GM12891 (cell line): ENCODE measurements at places on chromosomes 12 and 14.

GRCh38 chr14:28751467-28752058 is 15.0 kb upstream of the FOXG1 start:
- DNase-seq = no peak

DNA sequence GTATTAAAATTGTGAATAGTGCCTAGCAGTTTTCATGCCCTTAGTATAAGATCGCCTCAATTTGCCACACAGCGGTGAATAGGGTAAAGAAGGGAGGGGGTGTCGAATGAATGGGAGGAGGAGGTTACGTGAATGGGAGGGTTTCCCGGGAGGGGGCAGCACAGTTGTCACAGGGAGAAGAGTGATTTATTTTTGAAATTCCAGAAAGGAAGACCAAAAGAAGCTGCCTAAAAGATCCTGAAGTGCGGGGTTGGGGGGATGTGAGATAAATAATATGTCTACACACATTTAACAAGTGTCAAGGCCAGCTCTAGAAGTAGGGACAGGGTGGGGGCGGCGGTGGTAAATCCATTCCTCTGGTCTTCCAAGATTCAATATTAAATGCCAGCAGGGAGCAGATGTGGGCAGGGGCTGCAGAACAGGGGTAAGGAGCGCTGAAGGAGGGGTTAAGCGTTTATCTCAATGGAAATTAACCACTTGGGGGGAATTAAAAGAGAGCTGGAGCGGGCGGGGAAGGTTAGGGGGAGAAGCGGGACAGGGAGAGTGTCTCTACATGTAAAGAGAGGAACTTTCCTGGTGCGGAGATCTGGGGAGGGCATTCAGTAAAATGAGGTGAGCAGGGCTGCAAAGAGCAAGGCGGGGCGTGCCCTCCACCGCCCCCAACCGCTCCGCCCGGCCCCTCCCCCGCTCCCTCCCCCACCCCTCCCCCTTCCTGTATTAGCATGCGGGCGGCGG is 867 bp downstream of the C12orf42 start:
- DNase-seq = no peak

DNA sequence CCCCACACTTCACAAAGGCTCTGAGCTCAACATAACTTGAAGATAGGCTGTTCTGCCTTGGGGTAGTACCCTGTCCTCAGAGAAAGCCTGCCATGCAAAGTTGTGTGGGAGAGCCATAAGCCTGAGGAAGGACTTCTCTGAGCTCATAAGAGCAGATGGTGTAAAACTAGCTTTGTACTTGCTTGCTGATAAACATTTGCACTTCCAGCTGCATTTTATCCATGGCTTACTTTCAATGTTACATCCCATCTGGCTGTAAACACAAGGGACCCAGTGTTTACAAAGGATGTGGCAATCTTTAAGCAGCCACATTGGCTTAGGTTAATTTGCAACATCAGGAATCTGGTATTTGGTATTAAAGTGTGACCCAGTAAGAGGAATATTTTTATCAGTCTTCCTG is 258.1 kb downstream of the IPO8 start:
- DNase-seq = no peak

DNA sequence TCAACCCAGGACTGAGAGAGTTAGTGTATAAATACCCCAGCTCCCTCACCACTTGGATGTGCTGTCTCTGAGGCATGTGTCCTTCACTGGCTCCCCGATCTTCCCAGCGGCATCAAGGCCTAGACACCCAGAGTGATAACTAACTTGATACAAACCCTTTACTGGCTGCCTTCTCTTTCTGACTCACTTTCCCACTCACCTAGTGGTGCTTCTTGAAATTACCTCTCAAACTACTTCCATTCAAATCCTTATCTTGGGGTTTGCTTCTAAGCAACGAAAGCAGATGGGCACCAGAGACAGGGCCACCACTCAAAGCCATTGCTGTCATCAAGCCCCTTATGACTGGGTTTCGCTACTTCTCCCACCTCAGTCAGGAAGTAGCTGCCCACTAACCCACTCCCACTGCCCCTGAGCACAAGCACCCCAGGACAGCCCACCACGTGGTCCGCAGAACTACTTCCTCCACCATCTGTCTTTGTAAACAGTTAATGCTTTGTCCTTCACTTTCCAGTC is 17.2 kb downstream of the ZFP36L1 start:
- DNase-seq = no peak

DNA sequence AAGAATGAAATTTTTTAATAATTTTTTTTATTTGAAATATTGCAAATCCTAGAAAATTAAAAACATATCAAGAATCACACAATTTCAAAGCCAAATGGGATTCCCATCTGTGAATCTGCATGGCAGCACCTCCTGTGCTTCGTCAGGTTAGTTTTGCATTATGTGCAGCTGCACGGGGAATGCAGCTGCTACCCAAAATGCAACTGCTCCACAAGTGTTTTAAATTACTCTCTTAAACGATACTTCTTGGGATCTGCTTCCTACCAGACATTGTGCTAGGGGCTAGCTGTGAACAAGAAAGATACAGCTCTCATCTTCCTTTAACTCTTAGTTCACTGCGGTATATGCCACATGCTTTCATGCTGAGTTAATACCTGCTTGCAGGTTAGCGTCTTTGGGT is 154.2 kb downstream of the CRADD start:
- DNase-seq = no peak

- DNase-seq = no peak
Measured at GRCh38 chr12:89162589-89163261, 189.6 kb downstream of the DUSP6 start.

DNA sequence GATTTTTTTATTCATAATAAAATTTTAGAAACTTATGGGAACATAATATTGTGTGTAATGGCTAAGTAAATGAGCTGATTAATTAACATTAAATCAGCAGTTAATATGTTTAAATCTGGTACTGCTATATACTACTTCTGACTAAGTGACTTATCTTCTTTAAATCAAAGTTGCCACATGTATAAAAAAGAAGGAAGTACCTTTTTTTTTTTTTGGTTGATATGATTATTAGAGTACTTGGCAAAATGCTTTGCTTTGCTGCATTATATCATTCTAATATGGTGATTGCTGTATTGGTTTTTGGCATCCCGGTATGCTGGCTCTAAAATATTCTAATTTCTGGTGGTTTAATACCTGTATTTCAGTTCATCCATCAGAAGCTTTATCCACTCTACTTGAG is 319.1 kb upstream of the RGS6 start:
- no peak for DNase-seq

DNA sequence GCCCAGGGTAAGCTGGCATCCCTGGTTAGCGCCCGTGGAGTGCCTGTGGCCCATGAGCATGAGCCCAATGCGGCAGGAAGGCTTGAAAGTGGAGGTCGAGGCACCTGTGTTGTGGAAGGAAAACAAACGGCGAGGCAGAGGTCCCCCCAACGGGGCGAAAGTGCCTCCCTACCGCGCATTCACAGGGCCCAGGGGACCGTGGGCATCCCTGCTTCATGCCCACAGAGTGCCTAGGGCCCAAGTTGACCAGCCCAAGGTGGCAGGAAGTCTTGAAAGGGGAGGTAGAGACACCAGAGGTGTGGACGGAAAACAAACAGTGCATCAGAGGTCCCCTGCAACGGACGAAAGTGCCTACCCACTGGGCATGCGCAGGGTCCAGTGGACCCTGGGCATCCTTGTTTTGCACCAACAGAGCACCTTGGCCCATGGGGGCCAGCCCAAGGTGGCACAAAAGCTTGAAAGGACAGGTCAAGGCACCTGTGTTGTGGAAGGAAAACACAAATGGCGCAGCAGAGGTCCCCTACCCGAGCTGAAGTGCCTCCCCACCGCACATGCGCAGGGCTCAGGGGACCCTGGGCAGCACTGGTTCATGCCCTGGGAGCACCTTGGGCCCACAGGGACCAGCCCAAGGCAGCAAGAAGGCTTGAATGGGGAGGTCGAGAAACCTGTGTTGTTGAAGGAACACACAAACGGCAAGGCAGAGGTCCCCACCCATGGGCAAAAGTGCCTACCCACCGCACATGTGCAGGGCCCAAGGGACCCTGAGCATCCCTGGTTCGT is 377.5 kb downstream of the ALG10 start:
- DNase-seq = no peak

- no peak for DNase-seq
Measured at GRCh38 chr12:12812618-12813119, 477 bp upstream of the DDX47 start.

GRCh38 chr14:36827861-36828260 is 166.2 kb downstream of the PAX9 start:
- DNase-seq = no peak

- DNase-seq = no peak
Measured at GRCh38 chr14:61454545-61454944, 133.2 kb downstream of the PRKCH start.

- DNase-seq = no peak
Measured at GRCh38 chr12:15154103-15154502, 67.1 kb downstream of the RERG start.

- DNase-seq = no peak
Measured at GRCh38 chr14:99066378-99066777, 205.6 kb downstream of the BCL11B start.

DNA sequence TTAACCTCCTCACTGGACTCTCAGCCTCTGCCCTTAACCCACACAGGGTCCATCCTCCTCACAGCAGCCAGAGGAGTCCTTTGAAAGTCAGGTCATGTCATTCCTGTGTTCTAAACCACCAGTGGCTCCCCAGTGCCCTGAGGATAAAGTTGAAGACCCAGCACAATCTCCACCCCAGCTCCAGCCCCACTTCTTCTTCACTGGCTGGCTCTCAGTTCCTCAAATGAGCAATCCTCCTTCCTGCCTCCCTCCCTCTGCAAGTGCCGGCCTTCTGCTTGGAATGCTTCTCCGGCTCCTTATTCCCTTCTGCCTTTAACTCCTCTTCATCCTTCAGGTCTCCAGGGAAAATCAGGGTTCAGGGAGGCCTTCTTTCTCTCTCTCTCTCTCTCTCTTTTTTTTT is 32.0 kb upstream of the SPPL3 start:
- no peak for DNase-seq

DNA sequence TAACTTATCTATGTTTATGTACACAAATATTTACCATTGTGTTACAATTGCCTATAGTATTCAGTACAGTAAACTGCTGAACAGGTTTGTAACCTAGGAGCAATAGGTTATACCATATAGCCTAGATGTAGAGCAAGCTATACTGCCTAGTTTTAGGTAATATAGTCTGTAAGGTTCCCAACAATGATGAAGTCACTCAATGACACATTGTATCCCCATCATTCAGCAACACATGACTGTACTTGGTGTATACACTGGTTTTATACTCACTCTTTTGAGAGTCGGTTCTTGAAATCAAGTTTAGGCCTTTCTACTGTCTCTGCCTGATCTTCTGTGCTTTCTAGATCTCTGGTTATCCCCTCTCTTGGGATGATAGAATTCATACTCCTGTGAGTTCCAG is 5.5 kb downstream of the RNASE1 start:
- no peak for DNase-seq

DNA sequence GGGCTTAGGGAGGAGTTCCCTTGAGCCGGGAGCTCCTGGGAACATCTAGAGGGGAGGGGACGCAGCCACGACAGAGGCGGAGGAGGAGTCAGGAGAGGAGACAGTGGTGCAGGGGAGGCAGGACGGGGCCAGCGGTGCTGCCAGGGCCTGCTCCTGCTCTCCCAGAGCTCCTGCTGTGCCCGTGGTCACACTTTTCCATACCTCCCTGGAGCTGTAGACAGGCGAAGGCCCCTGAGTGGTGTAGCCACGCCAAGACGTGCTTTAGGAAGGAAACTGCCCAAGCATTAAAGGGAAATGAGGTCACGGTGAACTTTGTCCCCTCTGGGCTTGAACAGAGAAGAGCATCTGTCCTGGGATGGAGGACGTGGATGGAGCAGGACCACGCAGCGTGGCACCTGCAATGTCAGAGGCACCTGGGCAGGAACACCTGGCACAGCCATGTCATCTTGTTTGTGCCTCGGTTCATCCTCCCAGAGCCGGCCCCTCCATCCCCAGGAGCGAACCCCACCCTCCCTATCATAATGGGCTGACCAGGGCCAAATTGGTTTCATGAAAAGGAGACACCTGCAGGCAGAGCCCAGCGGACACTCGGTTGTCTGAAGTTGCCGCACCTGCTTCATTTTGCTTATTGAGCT is 239.5 kb upstream of the SFSWAP start:
- no peak for DNase-seq

GRCh38 chr12:48863291-48863690 is 2.4 kb downstream of the RND1 start:
- DNase-seq = no peak

DNA sequence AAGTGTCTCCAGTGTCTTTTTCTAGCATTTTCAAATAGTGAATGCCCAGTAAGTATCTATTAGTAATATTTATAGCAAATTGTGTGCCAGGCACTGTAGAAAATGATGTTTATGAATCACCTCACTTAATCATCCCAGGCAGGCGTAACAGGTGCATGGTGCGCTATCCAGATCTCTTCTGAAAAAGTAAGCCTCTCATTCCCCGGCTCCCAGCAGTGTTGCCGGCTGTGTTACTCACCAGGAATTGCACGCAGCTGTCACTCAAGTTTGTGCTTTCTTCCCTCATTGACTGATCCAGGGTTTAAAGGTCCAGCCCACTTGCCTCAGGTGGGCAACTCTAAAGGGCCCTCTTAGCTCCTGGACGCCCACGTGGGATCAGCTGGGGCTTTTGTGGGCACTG is 173.8 kb upstream of the RASSF8 start:
- DNase-seq = no peak

DNA sequence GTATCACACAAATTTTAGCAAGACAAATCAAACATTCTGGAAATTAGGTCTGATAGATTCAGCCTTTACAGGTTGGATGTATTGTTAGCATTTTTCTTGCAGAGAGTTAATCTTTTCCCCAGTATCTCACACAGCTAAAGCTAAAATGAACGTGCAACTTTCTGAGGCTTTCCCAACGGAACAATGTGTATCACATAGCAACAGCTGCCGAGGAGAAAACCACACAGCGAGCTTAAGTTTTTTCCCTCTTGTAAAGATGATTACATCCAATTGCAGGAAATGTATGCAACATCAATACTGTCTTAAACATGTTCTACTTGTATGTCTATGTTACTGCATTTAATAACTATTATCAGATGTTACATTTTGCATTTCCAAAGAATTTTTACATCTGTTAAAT is 182.2 kb downstream of the CCDC59 start:
- no peak for DNase-seq
